ENCODE measurements at places on chromosomes 1 and 21.

- DNase-seq, result no peak
These were observed 12.3 kb downstream of the ZMPSTE24 start for GRCh38 chr1:40270152-40270834.

DNA sequence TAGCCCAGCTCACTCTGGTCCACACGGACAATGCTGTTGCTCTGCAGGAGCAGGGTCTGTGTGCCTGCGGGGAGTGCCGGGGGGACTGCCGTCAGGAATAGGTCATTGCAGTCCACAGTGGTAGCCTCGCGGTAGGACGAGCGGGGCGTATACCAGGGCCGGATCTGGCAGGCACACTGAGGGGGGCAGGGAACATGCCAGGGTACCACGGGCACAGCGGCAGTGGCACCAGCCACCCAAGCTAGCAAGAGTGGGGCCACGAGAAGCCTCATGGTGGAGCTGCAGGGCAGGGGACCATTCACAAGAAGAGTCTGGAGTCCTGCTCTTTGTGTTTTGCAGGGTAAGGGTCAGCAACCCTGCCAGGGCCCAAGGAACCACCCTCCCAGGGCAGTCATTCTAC is 65.8 kb downstream of the LRRN2 start:
- DNase-seq, result no peak

- DNase-seq, result no peak
These were observed 8.0 kb upstream of the RNPC3 start for GRCh38 chr1:103517380-103518047.

DNA sequence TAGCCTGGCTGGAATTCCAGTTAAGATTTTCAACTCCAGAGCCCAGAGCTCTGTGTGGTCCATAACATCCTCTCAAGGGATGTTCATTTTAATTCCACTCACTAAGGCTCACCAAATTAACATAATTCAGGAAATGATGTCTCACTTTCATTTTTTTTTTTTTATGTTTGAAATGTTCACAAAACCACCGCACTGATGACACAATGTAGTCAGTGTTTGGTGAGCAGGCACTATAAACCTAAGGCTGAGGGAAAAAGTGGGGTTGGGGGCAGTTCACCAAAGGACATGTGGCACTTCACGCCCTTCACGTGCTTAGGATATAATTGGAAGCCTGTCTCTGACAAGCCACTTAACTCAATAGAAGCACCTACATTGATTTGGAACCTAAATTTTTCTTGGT is 177.3 kb upstream of the CAMK1G start:
- no peak for DNase-seq

GRCh38 chr1:171646249-171646560 is 6.3 kb downstream of the MYOC start:
- DNase-seq, result no peak

GRCh38 chr1:236123563-236123962 is 18.8 kb upstream of the GPR137B start:
- DNase-seq, result no peak

DNA sequence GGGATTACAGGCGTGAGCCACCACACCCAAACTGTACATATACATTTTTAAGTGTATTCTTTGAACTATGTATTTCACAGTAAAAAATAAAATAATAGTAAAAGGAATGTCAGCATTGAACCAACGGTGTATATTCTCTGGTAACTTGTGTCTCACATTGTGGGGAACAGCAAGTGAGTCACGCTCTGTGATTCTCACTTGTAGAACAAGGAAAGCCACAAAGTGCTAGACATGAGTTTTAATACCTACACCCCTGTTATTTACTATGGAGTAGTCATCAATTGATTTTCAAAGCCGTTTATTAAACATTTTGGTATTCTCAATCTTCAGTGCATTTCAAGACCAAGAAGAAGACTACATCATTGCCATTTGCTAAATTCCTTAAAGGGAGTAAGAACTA is 197.2 kb downstream of the GPATCH2 start:
- no peak for DNase-seq

GRCh38 chr1:185045814-185046492 is 595 bp downstream of the RNF2 start:
- peak; percentile 14 for DNase-seq

DNA sequence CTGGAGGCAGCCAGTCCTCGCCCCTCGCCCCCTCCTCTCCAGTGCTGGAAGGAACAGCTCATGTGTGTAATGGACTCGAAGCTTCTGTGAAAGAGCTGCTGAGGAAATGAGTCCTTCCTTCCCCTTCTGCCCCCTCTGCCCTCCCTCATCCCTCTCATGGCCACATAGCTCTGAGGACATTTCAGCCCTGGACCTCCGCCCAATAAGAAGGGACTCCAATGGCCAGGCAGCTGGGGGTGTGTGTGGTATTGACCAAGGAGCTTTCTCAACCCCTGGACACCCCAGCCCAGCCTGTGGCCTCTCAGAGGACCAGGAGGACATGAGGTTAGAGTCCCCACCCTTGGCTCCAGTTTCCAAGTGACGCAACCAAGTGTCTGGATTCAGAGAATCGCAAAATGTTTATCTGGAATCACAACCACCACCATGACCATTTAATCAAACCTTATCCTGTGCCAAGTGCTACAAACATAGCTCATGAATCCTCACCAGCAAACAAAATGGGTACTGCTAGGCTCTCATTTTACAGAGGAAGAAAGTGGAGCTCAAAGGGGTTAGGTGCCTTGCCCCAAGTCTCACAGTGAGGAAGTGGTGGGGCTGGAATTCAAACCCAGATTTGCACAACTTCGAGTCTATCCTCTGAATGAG is 47.8 kb upstream of the ECE1 start:
- no peak for DNase-seq

DNA sequence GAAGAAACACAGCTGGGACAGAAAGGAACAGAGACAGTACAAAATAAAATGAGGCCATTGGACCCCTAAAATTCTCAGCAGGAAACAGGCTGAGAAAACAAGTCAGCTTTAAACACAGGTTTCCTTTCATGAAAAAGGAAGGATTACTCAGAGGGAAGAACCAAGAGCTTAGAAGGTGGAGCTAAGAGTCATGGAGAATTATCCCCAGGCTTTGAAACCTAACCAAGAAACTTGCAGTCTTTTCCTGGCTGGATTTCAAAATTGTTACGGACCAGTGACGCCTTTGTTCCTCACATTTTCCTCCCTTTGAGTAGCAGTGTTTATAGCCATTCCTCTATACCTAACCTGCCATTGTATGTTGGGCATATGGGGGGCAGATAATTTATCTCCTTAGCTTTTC is 8.8 kb downstream of the HMGB4 start:
- DNase-seq, result no peak

DNA sequence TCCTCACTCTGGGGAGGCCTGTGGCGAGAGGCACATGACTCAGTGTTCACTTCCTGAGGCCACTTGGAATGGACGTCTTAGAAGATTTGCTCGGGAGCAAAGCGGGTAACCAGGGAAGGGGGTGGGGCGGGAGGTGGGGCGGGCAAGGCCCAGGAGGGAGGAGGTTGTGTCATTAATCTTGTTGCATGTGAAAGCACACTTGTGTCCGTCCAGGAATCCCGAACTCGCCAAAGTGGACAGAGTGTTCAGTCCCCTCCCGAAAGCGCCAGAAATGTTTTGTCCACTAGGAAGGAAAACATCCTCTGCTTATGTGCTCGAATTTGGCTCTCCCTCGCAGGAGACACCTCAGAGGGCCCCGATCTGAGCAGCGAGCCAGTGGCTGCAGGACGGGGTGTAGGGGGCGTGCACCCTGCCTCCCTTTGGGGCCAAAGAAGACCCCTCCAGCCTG is 84.2 kb downstream of the SPSB1 start:
- no peak for DNase-seq

DNA sequence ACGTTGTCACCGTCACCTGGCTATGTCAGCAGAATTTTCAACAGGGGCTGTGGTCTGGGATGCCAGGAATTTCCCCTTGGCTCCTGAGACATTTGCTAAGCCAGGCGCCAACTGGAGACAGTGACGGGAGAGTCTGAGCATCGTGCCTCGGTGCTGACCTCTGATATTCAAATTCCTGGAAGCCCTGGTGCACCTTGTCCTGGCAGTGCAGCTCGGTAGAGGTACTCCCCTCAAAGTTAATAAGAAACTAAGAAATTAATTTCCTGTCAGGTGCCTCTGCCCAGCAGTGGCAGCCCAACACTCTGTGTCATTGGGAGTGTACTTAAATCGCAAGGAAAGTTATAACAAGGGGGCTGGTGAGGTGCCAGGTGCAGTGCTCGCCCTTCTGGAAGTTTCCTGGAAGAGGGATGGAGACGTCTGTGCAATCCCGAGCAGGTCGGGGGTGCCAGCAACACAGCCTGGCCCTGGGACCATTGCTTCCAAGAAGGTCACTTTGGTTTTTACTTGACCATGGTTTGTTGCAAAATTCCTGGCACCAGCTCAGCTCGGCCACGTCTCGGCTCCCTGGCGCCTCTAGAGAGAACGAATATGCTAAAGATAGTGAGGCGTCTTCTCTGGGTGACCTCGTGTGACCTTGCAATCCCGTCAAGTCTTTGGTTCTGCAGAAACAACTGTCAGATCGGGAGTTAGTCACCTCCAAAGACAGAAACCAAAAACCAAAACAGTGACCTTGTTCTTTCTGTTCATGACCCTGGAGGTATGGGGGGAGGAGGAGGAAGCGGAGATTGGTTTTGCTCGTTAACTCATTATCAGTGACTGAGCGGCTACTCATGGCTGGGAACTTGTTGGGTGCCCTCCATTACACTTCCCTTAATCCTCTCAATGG is 149.5 kb upstream of the VAMP3 start:
- DNase-seq, result no peak

Data from CD4-positive, alpha-beta T cell treated with Interleukin-12 subunit alpha and Interleukin-12 subunit beta, for 1 hour (primary cell).